Pancreas (tissue), 10 donors: ENCODE measurements at places on chromosomes 13 and 19.

- peak; percentile 61 for DNase-seq
These were observed 977 bp downstream of the IRGQ start for GRCh38 chr19:43594710-43595604.

GRCh38 chr19:13538601-13539253, 32.4 kb upstream of the CACNA1A start:
- DNase-seq: no peak

GRCh38 chr13:104098421-104098820, 1032.2 kb upstream of the SLC10A2 start:
- no peak for DNase-seq

DNA sequence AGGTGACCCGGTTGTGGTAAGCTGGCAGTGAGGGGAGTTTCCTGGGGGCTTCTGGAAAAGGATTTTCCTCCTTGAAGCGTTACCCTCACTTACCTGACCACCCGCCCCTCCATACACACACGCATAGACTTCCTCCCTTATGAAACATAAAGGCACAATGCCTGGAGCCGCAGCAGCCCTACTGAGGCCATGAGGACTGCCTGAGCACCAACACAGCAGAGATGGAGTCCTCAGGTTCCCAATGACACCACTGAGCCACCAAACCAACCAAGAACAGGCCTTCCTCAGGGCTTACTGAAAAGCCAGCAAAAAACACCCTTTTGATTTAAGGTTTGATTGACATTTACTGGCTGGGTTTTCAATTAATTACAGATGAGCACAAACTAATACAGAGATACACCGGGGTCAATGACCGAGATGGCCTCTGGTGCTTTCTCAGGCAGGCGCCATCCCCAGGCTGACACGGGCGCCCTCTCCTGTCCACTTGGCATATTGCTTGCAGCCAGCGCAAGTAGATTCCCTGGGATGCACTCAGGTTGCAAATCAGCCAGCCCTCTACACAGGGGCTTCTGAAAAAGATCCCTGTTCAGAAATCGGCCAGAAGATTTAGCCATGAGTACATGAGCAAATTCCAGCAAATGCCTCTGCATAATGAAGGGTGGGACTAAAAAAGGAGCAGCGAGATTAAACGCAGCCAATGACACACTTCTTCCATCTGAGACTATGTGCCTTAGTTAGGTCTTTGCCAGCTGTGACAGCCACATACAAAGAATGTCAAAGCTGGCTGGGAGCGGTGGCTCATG, 14.8 kb downstream of the OPA3 start:
- DNase-seq: peak; percentile 61

- DNase-seq: no peak
These were observed 904.3 kb downstream of the DIAPH3 start for GRCh38 chr13:59259165-59260000.

- DNase-seq: no peak
These were observed 124.0 kb upstream of the RNF113B start for GRCh38 chr13:98300956-98301641.

- no peak for DNase-seq
These were observed 277.2 kb downstream of the SUCLA2 start for GRCh38 chr13:47723898-47724297.

- no peak for DNase-seq
These were observed 2012.6 kb downstream of the PCDH9 start for GRCh38 chr13:65217471-65217995.

DNA sequence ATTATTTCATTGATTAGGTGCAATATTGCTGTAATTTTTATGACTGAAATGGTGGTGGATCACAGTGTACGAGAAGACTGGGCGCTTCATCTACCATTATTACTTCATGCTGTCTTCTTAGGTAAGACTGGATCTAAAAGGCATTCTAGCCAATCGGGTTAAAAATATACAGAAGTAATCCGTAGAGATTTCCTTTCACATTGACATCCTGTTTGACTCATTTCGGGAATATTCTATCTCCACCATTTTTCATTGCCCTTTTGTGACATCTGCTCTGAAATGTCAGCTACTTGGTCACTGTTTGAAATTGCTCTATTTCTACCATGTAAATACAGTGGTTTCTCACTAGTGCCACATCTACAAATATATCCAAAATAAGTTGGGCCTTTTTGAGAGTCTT, 90.2 kb downstream of the ZAR1L start:
- DNase-seq: no peak

- DNase-seq: no peak
These were observed 197.2 kb downstream of the RAP2A start for GRCh38 chr13:97631158-97631557.

GRCh38 chr13:73055813-73056564, 2.8 kb upstream of the KLF5 start:
- no peak for DNase-seq

DNA sequence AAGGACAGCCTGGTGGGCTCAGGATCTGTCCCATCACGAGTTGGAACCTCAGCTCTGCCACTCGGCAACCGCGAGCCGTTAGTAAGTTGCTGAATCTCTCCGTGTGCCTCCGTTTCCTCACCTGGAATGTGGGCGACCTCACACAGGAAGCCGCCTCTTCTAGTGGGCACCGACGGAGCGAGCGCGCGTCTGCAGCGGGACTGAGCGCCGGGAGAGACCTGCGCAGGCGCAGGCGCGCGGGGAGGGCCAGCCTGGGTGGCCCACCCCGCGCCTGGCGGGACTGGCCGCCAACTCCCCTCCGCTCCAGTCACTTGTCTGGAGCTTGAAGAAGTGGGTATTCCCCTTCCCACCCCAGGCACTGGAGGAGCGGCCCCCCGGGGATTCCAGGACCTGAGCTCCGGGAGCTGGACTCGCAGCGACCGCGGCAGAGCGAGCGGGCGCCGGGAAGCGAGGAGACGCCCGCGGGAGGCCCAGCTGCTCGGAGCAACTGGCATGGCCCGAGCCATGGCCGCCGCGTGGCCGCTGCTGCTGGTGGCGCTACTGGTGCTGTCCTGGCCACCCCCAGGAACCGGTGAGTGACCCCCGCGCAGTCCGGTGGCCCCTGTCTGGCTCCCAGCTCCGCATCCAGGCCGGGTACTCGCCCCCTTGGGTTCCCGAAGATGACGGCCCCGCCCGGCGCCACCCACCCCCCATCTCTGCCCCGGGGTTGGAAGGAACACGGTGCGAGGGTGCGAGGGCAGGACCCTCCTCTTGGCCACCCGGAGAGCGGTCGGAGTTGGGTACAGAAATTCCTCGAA, at the start of gene PVR:
PVR (plus strand) TSS at position 306 of the 797 bp plus-strand sequence; CDS start at position 493, 187 bp downstream.
- DNase-seq: peak; percentile 74
